ENCODE measurements at places on chromosomes 3 and 15. TPM values are rescaled to one million over a fixed set of nuclear protein-coding genes. Genes with fewer than 3 reads are reported as not detected.

- H3K4me3 ChIP-seq = no peak overlapping the region
- peaks cover 25% of the 10 kb centered on the region for H3K27me3 ChIP-seq
- H3K36me3 ChIP-seq = no peaks in the 10 kb centered on the region
- no peak for DNase-seq
- peaks cover 14% of the 10 kb centered on the region for H3K4me1 ChIP-seq
Observed at GRCh38 chr3:29773481-29773880, 492.6 kb downstream of the RBMS3 start.

The MKRN3 gene
- 0.24 TPM for total RNA-seq

DNA sequence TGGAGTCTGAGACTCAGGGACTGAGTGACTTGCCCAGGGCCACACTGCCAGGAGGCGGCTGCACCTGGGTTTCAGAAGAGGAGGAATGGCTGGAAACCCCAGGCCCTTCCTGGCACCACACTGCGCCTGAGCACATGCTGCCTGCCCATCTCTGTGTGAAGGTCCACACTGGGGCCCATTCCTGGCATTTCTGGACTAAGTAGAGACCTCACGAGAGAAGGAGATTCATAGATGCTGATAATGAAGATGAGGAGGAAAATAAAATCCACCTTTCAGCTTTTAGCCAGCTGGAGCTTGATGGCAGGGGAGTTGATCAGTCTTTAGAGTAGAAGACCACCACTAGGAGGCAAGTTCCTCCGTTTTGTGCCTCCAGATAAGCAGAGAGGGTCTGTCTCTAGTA is 40.2 kb upstream of the TF start:
- H3K4me1 ChIP-seq = peaks cover 11% of the 10 kb centered on the region
- H3K4me3 ChIP-seq = no peak overlapping the region
- H3K27ac ChIP-seq = no peak overlapping the region
- DNase-seq = no peak

The GRIP2 gene
- total RNA-seq = 11.2 TPM

The EFHB gene
- total RNA-seq = 1.4 TPM

DNA sequence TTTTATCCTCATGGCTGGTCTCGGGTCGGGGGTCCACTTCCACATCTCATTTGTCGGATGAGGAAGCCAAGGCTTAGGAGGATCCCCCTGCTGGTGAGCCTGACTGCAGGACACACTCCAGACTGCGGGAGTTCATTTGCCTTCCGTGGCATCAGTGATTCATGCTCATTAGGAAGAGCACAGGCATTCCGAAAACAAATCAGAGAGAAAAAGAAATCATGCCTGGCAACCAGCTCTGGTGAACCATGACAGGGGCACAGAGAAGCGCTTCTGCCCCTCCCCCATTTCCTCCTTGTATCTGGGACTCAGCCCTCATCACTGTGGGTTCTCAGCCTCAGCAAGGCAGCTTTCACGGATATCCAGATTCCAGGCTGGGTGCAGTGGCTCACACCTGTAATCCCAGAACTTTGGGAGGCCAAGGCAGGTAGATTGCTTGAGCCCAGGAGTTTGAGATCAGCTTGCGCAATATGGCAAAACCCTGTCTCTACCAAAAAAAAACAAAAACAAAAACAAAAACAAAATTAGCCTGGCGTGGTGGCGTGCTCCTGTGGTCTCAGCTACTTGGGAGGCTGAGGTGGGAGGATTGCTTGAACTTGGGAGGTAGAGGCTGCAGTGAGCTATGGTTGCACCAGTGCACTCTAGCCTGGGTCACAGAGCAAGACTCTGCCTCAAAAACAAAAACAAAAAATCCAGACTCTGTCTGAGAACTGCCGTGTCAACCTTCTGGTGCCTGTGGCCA is 28.4 kb downstream of the IRAK2 start:
- no peak for DNase-seq
- H3K27me3 ChIP-seq = no peaks in the 10 kb centered on the region
- H3K4me3 ChIP-seq = no peak overlapping the region
- H3K36me3 ChIP-seq = no peaks in the 10 kb centered on the region
- peaks cover 21% of the 10 kb centered on the region for H3K4me1 ChIP-seq

The PPM1M gene
- 6.7 TPM for total RNA-seq

DNA sequence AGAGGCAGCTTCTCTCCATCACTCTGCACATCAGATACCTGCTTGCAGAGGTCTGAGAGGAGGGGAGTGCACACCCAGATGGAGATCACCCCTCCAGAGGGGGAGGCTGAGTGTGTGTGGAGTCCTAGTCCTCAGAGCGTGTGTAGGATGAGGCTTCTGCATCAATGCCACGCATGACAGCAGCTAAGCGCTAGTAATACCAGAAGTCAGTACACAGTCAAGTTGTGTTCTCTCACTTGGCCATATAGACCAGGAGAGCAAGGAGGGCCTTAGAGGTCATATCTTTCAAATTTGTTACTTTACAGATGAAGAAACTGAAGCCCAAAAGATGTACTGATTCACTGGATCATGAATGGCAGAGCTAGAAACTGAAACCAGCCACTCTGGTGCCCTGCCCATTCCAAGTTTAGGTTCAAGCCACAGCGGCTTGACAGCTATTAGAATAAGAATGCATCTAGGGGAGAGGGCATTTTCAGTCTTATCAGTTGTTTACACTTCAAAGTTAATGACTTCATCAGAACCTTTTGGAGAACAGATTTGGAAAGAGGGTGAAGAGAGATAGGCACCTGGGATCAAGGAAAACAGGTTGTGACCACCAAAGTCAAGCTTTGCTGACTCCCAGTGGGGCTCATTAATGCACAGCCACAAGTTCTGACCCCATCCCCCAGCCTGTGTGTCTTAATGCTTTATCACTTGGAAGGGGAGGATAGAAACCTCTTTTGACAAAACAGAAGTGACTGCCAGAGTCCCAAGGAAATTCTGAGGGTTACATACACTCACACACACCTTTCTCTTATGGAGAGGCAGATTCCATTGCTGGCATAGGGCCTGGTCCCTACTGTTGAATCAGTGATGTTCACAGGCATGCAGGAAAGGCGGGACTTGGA is 310.3 kb downstream of the CHST2 start:
- H3K4me3 ChIP-seq = no peak overlapping the region
- H3K27me3 ChIP-seq = peaks cover 2% of the 10 kb centered on the region
- no peaks in the 10 kb centered on the region for H3K36me3 ChIP-seq
- no peak overlapping the region for H3K27ac ChIP-seq

The FRMD5 gene
- 7.8 TPM for total RNA-seq

All from progenitor cell of endocrine pancreas (in vitro differentiated cells).